AG08396 (cell line): ENCODE measurements at places on chromosomes 13 and 19.

- peak; percentile 31 for DNase-seq
These were observed 518.4 kb upstream of the SLITRK1 start for GRCh38 chr13:84400706-84401105.

GRCh38 chr13:43132257-43132656 lies 108.9 kb downstream of the DNAJC15 start:
- DNase-seq = peak; percentile 11

DNA sequence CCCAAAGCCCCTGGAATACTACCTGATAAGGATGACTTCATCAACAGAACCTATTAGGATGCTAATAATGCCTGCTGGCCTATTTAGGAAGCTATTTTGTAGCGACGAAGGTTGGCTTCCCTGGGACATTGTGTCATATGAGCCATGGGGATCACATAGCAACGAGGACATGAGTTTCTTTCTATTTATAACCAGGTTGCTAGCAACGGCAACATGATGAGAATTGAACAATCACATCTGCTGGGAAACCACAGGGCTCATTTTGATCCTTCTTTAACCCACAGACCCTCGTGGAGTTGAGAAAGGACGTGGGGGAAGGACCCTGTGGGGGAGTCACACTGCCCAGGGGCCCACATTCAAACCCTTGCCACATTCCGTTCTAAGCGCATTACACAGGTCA lies 172.2 kb downstream of the COL4A1 start:
- no peak for DNase-seq

- DNase-seq = no peak
These were observed 348.3 kb downstream of the UQCRFS1 start for GRCh38 chr19:28864577-28865042.

GRCh38 chr19:7674010-7675005 lies 2.6 kb upstream of the MCEMP1 start:
- peak; percentile 87 for DNase-seq

DNA sequence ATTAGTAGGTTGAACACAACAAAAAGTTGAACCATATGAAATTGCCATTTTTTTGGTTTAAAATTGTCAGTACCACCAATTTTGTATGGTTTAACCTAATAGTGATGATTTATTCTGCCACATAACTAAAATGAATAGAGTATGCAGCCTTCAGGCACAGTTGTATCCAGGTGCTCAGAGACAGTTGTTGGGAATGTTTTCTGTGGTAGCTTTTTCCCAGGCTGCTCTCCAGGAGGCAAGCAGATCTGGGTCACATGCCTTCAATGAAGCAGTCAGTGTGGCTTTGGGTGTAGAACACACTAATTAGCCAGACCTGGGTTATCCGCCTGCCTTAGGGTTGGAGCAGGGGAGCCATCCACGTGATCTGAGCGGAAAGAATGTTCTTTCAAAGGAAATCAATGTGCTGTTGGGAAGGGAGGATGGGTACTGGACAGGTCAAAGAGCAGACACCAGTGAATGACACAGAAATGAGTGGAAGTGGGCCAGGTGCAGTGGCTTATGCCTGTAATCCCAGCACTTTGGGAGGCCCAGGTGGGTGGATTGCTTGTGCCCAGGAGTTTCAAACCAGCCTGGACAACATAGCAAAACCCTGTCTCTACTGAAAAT lies 28.6 kb downstream of the MARK4 start:
- DNase-seq = no peak

DNA sequence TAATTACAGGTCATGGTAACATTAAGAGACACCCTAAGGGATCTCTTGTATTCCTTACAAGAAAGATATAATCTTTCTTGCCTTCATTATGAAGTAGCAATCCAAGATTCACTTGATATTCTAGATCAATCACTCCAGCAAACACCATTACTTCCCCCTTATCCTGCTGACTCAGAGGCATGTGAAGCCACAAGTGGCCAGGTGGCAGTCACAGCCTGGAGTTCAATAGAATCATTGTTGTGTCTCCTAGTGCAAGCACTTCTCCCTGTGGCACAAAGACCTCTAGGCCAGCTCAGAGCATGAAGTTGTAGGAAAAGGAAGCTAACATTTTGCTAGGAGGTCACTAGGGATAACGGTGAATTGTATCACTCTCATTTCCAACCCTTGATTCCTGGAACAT lies 864.3 kb upstream of the ATXN8OS start:
- no peak for DNase-seq

DNA sequence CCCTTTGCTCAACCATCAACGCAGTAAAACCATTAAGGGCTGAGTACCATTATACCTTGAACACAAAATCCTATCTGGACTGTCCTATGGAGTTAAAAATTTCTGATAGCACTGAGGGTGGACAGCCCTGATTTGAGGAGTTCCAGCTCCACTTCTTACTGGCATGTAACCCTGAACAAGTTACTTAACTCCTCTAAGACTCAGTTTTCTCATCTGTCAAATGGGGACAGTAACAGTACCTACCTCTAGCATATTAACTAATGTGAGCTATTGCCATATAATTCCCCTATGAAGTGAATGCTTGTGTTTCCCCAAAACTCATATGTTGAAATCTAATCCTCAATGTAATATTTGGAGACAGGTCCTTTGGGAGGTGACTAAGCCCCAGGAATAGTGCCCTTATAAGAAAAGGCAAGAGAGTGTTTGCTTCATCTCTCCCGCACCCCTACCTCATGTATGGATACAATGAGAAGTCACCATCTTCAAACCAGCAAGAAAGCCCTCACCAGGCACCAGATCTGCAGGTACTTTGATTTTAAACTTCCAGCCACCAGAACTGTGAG lies 61.9 kb upstream of the DOCK9 start:
- no peak for DNase-seq

- DNase-seq = no peak
These were observed 671.5 kb upstream of the PCDH20 start for GRCh38 chr13:62087124-62087523.

- no peak for DNase-seq
These were observed 458.9 kb downstream of the SLITRK1 start for GRCh38 chr13:83423381-83423780.

- no peak for DNase-seq
These were observed 65.3 kb upstream of the MCF2L start for GRCh38 chr13:112903606-112904195.

DNA sequence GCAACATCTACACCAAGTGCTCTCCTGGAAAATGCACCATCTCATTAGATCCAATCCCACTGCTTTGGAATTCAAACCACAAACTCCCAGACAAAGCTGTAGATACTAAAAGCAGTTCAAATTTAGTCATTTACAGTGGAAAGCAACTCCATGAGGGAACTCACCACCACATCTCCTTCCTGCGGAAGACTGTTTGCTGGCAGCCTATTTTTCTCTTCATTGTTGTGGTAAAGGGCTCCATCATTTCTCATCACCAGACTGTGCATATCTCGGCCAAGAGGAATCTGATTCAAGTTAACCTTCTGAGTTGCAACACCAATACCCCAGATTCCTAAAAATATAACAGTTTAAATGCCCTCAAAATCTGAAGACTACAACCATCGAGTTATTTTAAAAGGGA lies 8.4 kb downstream of the SPRYD7 start:
- DNase-seq = peak; percentile 23

GRCh38 chr19:5536337-5536894 lies 31.3 kb downstream of the TINCR start:
- DNase-seq = peak; percentile 72

DNA sequence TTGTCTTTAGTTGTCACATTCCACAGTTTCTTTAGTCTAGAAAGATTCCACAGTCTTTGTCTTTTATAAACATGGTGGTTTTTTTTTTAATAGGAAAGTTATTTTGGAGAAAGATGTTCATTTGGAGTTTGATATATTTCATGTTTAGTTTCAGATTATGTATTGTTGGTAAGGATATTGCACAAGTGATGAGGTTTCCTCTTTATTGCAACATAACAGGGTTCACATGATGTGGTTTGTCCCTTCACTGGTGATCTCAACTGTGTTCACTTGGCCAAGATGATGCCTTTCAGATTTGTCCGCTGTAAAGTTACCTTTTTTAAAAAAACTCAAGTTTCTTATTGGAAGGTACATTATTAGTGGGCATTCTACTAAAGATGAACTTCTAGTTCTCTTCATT lies 3.2 kb downstream of the ZNF230 start:
- no peak for DNase-seq

DNA sequence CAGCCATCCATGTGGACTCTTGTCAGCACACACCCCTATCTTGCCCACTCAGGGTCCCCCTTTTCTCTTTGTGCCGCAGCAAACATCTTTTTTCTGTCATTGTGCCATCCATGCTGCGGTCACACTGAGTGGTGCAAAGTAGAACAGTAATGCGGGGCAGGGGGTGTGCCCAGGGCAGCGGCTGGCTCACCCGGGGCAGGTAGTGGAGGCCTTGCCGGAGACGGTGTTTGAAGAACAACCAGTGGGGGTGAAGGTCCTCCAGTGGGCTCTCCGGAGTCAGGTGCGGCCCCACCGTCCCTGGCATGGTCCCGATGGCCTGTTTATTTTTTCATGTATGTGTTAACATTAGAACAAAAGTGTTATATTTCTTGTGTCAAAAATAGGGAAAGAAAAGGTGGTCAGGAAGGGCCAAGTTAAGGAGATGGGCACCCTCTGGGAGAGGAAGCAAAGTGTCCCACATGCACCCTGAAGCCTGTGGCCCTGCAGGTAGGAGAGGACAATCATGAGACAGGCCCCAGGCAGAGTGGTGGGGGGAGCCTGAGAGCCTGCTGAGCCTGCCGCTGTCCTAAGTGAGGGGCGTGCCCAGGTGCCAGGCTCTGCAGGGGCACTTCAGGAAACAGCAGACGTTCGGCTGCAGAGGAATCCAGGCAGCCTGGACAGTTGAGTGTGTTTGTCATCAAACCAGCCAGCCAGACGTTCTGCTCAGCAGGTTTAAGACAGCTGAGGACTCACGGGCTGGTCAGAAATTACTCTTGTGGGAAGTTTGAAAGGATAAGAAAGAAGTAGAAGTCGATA lies 12.3 kb downstream of the TSSK6 start:
- DNase-seq = no peak

GRCh38 chr13:74555276-74555625 lies 421.0 kb upstream of the KLF12 start:
- no peak for DNase-seq

DNA sequence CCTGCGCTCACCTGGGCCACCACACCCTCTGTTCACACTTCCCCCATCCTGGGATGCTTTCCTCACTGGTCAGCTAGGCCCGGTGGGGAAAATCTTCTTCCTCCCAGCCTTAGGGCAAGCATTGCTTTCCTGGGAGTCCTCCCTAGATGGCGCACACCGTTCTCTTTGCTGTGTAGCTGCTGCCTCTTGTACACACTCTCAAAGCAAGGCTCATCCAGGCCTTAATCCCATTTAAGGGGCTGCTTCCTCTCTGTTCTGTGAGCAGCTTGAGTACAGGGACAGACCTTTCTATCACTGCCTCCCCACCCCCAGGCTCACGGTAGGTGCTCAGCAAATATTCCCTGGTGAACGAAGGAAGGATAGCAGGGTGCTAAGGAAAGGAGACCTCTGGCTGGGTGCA lies 11.1 kb downstream of the SLC7A10 start:
- peak; percentile 58 for DNase-seq

DNA sequence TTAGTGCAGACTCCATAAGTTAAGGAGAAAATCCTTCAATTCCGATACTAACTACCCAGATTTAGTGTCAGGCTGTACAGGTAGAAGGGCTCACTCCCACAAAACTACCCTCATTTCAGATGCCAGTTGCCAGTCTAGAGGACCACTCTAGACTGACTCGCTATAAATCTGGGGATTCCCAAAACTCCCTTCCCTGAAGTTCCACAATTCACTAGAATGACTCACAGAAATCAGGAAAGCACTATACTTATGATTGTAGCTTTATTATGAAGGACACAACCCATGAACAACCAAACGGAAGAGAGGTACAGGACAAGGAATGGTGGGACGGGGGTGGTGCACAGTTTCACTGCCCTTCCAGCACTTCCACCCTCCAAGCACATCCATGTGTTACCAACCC lies 321.2 kb downstream of the DIAPH3 start:
- DNase-seq = no peak

DNA sequence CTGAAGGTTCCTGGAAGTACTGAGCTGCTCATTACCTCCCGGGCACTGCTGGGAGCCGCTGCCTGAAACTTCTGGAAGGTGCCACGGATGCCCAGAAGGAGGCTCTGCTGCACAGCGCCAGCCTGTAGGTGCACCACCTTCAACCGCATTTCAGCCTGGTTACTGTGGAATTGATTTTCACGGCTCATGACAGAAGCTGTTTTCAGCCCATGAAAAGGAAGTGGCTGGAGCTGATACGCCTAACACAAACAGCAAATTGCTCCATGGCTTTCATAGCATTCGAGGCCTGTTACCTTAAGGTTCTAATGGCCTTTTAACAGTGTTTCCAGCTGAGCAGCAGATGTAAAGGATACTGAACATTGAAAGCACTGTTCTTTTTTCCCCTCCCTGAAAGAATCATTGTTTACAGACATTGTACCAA lies 22.0 kb downstream of the GPC6 start:
- no peak for DNase-seq
